ENCODE measurements at places on chromosomes 13 and 19.

- no peak for DNase-seq
Observed at GRCh38 chr13:20408181-20408580, 117.5 kb downstream of the CRYL1 start.

GRCh38 chr19:2253106-2254063 lies 2.8 kb downstream of the JSRP1 start:
- no peak for DNase-seq

GRCh38 chr19:37980419-37981170 lies 73.6 kb downstream of the SIPA1L3 start:
- no peak for DNase-seq

- DNase-seq = no peak
Observed at GRCh38 chr19:5665781-5666513, 14.4 kb downstream of the MICOS13 start.

DNA sequence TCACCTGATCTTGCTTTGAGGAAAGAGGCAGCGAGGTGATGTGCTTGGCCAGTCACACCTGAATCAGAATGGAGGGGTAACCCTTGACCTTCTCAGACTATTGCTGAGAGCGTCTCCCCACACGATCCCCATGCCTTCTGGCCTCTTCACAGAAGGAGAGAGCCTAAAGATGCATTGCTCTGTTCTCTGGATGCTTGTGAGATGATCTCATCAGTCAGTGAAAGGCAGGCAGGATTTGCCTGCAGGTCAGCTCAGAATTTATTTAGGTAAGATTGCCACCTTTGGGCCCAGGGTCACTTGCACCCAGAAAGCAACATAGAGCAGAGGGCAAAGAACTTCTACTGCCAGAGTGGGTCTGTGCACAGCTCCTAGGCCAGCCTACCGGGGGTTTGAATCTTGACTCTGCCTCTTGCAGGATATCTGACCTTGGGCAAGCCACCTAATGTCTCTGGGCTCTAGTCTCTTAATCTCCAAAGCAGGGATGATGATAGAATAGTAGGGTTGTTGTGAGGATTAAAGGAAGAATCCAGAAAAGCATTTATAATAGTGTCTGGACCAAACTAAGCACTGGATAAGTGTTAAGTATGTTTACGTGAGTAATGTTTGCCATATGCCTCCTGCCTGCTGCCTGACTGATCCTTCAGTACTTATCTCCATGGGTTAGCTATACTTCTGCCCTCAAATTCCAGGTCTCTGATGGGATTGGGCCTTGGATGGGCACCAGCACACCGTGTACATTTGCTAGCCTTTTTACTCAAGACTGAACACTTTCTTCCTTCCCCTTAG lies 8.4 kb upstream of the FLT1 start:
- DNase-seq = no peak

GRCh38 chr13:20475927-20476691 lies 49.5 kb downstream of the CRYL1 start:
- peak; percentile 3 for DNase-seq

- DNase-seq = no peak
Observed at GRCh38 chr13:80787604-80788003, 446.7 kb upstream of the SPRY2 start.

DNA sequence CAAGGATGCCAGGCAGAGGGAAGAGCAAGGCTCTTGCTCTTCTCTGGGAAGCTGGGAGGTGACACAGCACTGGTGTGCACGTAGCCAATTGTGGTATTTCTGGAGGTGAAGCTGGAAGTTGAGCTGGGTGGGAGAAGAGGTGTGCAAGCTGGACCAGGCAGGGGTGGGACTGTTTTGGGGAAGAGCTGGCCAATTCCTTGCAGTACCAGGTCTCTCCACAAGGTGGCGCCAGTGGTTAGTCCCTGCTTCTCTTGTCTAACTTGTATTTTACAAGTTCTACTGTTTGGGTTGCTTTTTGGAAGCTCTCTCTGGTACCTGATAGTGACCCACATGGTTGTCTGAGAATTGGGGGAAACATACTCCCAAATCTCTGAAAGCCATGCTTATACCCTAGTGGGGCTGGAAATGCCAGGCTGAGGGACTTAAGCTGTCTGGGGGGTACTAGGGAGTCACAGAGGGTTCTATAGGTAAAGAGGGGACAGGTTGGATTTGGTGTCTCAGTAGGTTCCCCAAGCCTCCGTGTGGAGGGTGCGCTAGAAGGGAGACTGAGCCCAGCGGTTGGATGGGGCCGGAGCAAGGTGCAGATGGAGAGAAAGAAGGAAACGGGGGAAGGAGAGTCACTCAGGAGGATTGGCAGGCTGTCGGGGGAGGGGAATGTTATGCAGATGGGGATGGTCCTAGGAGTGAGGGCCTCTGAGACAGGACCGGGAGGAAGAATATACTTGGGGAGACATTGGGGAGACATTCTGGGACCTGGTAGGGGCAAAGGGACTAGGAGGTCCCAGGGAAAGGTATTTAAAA lies 3.0 kb downstream of the HPN start:
- DNase-seq = peak; percentile 42

DNA sequence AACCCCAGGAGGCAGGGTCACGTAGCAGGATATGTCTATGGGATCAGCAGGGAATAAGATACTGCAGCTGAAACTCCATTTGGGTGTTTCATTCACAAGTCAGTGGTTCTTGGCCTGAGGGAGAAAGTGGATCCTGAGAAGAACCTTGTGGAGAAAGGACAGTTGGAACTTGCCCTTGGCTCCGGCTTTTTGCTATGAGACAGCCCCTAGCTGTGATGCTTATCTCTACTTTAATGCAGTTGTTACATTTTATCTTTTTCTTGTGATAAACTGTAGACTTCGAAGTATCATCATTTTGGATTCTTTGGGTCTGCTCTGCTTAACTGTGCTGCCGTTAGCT lies 6.0 kb upstream of the SCEL start:
- DNase-seq = no peak

DNA sequence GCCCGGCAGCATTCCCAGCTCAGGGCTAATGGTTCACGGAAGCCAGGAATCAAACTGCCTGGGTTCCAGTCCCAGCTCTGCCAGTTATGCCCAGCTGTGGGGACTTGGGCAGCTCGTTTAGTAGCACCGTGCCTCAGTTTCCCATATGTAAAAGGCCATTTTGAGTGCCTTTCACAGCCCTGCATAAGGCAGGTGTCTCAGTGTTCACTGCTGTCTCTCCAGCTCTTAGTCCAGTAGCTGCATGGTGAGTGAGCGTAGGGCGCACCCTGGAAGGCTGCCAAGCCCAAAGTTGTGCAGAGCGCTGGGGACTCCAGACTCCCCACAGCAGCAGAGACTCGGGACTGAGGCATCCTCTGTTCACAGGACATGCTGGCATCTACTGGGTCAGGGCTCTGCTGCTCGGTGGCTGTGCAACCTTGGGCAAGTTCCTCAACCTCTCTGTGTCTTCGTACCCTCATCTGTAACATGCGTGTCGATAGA lies 5.5 kb downstream of the RPL28 start:
- no peak for DNase-seq

Measured in NCI-H2171 treated with DMSO at 0.1 percent for 48 hours (cell line).